ENCODE measurements at places on chromosomes 4 and X. TPM values are rescaled to one million over a fixed set of nuclear protein-coding genes. Genes with fewer than 3 reads are reported as not detected.

DNA sequence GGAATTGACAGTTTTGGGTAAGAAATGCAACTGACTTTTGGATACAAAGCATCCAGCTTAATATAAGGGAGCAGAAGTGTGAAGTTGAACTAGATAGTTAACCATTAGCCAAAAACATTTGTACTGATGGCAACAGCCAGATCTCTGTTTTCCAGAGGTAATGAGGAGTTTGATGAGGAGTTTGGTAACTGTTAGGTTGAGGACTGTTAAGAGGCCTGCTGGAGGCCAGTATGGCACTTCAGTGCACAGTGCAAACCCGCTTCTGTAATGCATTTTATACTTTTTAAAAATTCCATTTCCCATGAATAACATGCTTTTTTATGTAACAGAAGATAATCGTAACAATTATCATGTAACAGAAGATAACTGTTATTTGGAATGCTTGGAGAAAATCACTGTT is 30.0 kb downstream of the CDKL5 start:
- no peak for DNase-seq

DNA sequence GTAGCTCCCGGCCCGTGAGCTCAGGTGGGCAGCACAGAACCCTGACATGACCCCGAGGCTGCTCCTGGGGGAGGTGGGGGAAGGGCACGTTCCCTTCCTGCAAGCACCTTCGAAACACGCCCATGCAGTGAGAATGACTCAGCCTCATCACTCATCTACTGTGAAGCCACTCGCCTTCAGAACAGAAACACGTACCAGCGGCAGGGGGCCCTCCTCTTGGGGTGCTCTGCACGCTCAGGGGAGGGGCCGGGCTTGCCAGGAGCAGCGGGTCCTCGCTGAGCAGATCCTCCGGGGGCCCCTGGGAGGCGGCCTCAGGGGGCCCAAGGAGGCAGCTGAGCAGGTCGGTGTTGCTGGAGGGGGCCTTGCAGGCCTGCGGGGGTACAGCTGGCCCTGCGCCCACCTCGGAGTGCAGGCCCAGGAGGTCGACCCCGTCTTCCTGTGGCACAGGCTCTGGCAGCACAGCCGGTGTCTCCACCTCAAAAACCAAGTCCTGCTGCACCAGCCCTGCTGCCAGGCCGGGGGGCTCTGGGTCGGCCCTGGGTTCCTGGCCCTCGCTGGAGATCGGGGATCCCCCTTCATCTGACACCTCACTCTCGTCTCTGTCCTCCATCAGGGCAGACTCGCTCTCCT is 40.9 kb upstream of the CPLX1 start:
- DNase-seq, result no peak

- DNase-seq, result no peak
Observed at GRCh38 chr4:113559947-113560346, 201.6 kb downstream of the CAMK2D start.

- peak; percentile 39 for DNase-seq
Observed at GRCh38 chr4:97987019-97987648, 156.1 kb downstream of the STPG2 start.

DNA sequence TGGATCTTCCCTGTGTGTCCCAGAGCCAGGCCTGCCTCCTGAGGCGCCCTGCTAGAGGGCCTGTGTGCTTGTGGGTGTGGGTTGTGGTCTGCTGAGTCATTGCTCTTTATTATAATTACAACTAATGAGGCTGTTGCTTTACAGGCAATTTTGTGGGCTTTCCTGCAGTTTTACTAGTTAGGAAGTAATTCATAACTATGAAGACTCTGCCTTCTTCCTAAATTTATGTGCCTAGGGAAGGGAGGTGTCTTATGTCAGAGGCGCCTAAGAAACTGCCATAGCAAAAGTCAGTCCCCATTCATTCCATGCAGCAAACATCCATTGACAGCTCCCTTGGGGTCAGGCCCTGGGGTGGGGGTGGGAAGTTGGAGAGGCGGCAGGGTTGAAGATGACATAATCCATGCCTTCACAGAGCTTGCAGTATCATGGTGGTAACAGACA is 359.2 kb downstream of the IDS start:
- no peak for DNase-seq

- DNase-seq, result no peak
Observed at GRCh38 chr4:139861471-139861870, 195.9 kb downstream of the MGST2 start.

- DNase-seq, result no peak
Observed at GRCh38 chrX:9612146-9612505, 147.3 kb downstream of the TBL1X start.

DNA sequence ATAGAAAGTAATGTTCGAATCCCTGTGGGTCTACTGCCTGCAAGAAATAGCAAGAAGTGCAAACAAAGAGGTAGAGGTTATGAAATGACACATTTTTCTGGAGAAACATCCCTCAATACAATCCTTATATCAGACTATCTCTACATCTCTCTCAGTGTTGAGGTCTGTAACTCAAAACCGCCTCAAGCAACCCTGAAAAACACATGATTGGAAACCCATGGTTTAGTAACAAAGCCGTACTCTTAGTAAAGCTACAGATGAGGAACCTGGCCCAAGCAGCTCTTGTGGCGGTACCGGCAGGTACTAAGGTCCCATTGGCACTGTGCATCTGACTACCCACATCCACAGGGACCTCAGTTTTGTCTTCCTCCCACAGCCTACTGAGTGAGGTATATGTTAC is 53.9 kb downstream of the IRF2 start:
- DNase-seq, result no peak

DNA sequence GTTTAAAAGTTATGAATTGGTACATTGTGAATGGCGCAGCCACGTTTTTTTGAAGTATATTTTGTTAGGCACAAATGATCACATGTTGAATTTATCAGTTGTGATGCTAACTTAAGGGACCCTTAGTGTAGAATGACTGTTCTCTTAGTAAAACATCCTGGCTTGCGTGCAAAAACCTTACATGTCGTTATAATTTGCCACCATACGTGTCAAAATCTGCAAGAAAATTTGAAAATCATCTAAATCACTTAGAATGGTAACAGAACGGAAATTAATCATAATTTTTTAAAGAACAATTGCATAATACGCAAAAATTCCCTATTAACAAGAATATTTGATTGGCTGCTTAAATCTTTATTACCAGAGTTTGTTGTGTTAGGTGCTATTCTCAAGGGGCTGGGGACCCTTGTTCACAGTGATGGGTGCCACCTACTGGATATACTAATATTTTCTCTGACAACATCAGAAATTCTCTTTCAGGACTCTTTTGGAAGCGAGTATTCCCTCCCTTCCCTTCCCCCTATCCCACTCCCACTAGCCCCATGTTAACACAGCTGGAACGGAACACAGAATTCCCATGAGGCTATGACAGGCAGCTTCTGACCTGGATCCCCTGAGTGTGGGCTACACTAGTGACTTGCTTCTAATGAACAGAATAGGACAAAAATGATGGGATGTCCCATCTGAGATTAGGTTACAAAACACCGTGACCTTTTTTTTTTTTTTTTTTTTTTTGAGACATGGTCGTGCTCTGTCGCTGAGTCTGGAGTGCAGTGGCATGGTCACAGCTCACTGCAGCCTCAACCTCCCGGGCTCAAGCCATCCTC is 71.8 kb downstream of the SUPT20HL2 start:
- DNase-seq, result peak; percentile 11

- peak; percentile 54 for DNase-seq
Observed at GRCh38 chr4:120921456-120922380, 808 bp downstream of the PRDM5 start.

GRCh38 chr4:26174027-26174426 is 146.8 kb upstream of the RBPJ start:
- DNase-seq, result no peak

- no peak for DNase-seq
Observed at GRCh38 chrX:143674926-143675325, 39.0 kb upstream of the SLITRK4 start.

DNA sequence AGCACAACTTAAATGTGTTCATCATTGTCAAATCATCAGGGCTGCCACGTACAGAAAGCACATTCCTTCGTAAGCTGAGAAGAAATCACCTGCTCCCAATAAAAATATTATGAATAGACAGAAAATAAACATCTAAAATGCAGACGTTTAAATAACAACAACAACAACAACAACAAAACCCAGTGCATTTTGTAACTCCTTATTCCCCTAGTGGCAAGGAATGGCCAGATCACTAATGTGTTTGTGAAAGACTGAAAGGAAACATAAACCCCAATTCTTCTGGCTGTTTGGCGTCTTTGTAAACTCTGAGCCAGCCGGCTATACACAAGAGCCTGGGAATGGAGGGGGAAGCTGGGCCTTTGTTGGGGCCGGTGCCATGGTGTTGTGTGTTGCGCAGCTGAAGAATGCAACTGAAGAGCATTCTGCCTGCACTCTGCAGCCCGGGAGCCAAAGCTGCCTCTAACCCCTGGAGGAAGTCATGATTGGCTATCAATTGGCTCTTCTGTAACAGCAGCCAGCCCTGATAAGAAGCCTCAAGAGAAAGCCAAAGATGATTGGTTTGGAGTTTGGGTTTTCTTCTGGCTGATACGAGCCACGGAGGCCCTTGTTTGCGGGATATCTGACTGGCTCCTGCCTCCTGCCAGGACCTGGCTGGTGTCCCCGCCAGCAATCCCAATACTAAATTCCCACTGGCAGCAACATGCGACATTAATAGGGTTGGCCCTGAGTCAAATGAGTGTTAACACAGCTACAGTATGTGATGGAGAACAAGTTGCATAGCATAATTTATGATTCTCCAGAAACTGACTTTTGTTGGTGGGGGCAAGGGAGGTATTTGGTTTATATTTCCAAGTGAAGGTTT is 89.7 kb upstream of the TFDP3 start:
- no peak for DNase-seq

DNA sequence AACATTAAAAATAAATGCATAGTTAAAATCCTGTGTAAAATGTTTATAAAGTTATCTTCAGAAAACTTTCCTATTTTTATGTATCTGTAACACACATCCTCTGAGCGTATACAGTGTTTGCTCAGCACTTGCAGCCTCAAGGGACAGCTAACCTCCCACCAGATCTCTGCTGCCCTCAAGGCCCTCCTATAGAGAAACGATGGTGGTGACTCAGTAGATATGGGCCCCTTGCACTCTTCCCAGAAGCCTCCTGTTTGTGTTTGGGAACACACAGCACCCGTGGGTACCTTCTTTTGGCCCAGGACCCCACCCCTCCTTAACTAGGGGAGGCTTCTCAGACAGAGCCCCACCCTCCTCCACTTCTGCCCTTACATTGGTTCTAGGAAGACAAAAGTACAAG is 26.7 kb downstream of the PJA1 start:
- no peak for DNase-seq

- no peak for DNase-seq
Observed at GRCh38 chrX:110020536-110020935, 17.6 kb downstream of the TMEM164 start.

- DNase-seq, result no peak
Observed at GRCh38 chrX:96770315-96770714, 85.7 kb downstream of the DIAPH2 start.

- no peak for DNase-seq
Observed at GRCh38 chrX:110759785-110760184, 35.8 kb downstream of the CHRDL1 start.

- DNase-seq, result no peak
Observed at GRCh38 chr4:143417679-143418403, 81.2 kb downstream of the GAB1 start.

- DNase-seq, result no peak
Observed at GRCh38 chr4:166198041-166198440, 325.0 kb downstream of the TLL1 start.

DNA sequence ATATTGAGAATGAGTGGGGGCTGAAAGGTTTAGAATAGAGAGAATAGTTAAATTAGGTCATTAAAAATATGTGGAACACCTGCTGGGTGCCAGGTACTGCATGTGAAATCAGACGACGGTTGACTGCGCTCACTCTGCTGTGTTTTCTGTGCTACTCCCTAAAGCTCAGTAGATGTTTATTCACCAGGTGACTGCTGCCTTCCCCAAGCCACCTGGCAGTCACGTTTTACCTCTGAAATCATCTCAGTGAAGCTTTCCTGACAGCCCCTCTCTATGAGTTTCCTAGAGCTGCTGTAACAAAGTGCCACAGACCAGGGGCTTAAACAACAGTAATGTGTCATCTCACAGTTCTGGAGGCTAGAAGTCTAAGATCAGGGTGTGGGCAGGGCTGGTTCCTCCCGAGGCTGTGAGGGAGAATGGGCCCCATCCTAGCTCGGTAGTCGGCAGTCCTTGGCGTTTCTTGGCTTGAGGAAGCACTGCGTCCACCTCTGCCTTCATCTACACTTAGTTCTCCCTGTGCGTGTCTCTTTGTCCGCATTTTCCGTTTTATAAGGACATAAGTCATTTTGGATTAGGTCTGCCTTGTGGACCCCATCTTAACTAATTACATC is 25.3 kb downstream of the ADD1 start:
- no peak for DNase-seq

GRCh38 chrX:259692-260355 is 21.4 kb upstream of the PLCXD1 start:
- no peak for DNase-seq

DNA sequence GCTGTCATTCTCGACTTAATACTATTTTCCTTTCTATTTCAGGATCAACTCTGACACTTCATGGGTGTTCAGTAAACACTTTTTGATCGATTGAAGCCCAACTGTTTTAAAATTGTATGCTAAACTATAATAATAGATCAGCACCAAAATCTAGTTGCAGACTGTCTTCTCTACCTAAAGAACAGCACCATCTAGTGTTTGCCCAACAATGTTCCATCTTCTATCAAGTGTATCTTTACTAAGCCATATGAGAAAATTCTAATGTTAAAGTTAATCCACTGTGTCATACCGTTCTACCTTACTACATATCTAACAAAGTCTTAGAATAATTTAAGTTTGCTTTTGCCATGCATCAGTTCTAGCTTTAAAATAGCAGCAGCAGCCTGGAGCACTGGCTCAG is 113.0 kb upstream of the PRDX4 start:
- peak; percentile 14 for DNase-seq

- DNase-seq, result no peak
Observed at GRCh38 chr4:72577211-72577610, 8.2 kb upstream of the ADAMTS3 start.

GRCh38 chrX:30495468-30495867 is 82.1 kb downstream of the TASL start:
- no peak for DNase-seq

GRCh38 chr4:126004941-126005340 is 690.2 kb downstream of the FAT4 start:
- no peak for DNase-seq

The ENPP6 gene
- 7.5 TPM for polyA plus RNA-seq

The CCDC158 gene
- 1.4 TPM for polyA plus RNA-seq

The ETDA gene
- not detected for polyA plus RNA-seq

The HDAC6 gene
- 184 TPM for polyA plus RNA-seq

All from renal cortex interstitium (tissue), 15 donors.